Fibroblast of lung (primary cell): ENCODE measurements at places on chromosomes 1 and 21. TPM values are rescaled to one million over a fixed set of nuclear protein-coding genes. Genes with fewer than 3 reads are reported as not detected.

Gene PPP1R12B
- 11.3 and 13.4 TPM in 2 replicates for total RNA-seq

Gene ANGPTL7
- total RNA-seq = 1.5 and 10.3 TPM in 2 replicates

Gene C1QTNF12
- total RNA-seq = 1.0 and 4.1 TPM in 2 replicates

Gene TBX15
- 0.26 and 0.99 TPM in 2 replicates for total RNA-seq
